Small intestine (tissue), 16 donors: ENCODE measurements at places on chromosomes 5 and 9. TPM values are rescaled to one million over a fixed set of nuclear protein-coding genes. Genes with fewer than 3 reads are reported as not detected.

DNA sequence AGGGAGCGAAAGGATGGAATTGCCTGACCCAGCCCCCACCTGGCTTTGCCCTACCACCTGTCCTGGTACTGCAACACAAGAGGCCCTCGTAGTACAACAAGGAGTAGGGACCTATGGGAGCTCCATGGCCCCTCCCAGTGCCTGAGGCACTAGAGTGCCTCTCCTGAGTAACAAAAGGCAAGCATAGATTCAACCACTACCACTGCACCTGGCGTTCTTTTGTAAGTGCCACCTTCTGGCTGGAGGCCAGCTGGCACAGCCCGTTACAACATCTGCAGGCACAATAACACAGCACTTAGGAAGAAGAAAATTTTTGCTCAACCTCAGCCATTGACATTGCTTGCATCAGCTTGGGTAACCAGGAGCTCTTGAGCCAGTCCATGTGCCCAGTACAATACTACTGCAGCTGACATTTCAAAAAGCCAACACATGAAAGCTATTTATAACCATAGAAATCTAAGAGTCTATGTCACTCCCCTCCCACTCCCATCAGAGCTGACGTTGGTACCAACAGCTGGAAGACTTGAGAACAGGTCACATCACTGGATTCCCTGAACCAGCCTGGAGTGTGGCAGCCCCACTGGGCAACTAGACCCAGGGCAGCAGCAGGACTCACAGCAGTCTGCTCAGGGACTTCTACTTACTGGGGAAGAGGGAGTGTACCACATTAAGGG lies 17.7 kb upstream of the FAM174A start:
- no peak for DNase-seq

- no peak for DNase-seq
These were observed 156.0 kb upstream of the MAST4 start for GRCh38 chr5:66440202-66440680.

DNA sequence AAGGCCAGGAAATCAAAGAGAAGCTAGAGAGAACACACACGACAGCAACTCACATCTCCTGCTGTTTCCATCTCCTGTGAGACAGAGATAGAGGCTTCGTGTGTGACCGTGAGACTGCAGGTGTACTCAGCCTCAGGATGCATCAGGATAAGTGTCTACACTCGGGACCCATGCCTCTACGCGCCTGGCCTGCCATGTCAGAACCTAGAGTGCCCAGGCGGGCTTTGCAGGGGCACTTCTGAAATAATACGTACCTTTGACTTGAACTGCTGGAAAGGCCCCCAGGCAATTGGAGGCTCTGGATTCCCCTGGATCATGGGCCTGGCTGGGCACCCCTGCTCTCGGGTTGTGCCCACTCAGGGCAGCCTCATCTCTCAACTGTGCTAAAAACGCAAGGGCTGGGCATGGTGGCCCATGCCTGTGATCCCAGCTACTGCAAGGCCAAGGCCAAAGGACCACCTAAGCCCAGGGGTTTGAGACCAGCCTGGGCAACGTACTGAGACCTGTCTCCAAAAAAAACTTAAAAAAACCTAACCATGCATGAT lies 13.0 kb downstream of the CLPTM1L start:
- DNase-seq = no peak

The INSL4 gene
- polyA plus RNA-seq = not detected

The SLC34A3 gene
- 30.3 TPM for polyA plus RNA-seq

DNA sequence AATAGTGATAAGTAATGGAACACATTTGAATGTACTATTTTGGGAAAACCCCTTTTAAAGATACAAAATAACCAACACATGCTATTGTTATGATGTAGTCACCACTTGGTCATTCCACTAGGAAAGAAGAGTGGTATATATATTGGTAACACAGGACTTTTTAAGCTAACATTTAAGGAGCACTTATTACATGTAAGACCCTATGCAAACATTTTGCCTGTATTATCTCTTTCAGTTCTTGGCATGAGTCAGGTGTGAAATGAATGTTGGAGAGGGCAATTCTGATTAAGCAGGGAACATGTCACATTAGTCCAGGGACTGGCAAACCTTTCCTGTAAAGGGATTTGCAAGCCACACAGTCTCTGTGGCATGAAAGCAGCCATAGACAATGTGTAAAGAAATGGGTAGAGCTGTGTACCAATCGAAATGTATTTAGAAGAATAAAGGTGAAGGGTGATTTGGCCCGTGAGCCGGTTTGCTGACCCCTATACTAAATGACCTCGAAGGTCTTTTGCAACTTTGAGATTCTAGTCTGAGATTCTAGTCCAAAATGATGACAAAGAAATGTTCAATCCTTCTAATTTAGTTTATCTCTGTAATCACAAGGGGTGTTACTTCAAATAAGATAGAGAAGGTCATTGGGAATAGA lies 15.3 kb downstream of the ABLIM3 start:
- DNase-seq = no peak
